ENCODE measurements at places on chromosomes 4 and X.
A peak's percentile ranks its signal among the peaks of the same experiment; 100 is the strongest.

- DNase-seq = no peak
Observed at GRCh38 chr4:80452768-80453167, 117.2 kb downstream of the CFAP299 start.

DNA sequence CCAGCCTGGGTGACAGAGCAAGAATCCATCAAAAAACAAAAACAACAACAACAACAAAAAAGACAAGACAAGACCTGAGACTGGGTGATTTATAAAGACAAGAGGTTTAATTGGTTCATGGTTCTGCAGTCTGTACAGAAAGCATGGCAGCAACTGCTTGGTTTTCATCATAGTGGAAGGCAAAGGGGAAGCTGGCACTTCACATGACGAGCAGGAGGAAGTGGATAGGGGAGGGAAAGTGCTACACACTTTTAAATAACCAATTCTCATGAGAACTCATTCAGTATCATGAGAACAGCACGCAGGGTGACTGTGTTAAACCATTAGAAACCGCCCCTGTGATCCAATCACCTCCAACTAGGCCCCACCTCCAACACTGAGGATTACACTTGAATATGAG is 28.4 kb upstream of the SLC10A7 start:
- no peak for DNase-seq

DNA sequence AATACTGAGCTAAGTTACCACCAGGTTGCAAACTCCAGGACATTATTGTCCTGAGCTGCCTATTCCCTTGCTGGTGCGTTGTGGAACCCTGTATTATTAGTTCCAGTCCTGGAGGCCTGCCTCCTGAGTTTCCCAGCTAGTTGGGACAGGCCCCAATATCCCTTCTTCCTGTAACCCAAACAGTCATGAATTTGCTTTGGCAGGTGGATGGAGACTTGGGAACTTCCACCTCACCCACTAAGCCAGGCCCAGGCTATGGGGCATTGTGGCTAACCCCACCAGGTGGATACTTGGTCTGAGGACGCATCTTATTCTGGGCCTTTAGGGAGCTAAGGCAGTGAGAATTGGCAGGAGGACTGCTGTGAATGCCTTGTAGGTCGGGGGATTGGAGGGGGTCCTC is 5.0 kb downstream of the RBM3 start:
- no peak for DNase-seq

DNA sequence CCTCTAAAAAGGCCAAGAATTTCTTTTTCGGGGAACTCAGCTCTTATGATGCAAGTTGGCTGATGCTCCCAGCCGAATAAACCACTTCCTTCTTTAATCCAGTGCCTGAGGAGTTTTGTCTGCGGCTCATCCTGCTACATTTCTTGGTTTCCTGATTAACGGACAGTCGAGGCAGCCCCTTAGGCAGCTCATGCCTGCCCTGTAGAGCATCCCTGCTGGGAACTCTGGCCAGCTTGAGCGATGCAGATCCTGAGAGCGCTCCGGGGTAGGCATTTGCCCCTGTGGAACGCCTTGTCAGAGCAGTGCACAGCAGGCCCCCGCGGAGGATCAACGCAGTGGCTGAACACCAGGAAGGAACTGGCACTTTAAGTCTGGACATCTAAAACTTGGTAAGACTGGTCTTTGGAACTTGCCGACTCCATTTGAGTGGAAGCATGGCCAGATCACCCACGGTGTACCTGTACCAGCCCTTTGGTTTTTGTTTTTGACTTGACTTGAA is 3.1 kb downstream of the CT45A10 start:
- no peak for DNase-seq

GRCh38 chr4:186770481-186771175 is 47.0 kb upstream of the FAT1 start:
- no peak for DNase-seq

DNA sequence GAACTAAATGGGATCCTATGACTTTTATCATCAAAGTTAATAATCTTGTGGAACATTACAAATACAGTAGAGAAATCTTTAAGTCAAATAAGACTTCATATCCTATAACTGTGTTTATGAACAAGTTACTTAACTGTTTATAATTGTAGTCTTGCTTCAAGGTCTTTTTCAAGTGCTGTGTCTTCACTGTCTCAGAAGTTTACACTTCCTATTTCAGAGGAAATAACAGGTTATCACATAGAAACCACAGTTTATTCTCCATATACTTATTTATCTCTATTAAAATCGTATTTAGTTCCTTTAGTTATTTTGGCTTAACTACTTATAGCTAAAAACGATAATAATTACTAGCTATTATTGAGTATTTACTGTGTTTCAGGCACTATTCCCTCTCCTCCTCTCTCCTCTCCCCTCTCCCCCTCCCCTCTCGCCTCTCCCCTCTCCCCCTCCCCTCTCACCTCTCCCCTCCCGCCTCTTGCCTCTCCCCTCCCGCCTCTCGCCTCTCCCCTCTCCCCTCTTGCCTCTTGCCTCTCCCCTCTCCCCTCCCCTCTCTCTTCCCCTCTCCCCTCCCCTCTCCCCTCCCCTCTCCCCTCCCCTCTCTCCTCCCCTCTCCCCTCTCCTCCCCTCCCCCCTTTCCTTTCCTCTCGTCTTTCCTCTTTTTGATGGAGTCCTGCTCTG is 63.7 kb downstream of the RBPJ start:
- no peak for DNase-seq

- peak; percentile 98 for DNase-seq
Observed at GRCh38 chrX:2707334-2707760, 16.3 kb downstream of the CD99 start.

DNA sequence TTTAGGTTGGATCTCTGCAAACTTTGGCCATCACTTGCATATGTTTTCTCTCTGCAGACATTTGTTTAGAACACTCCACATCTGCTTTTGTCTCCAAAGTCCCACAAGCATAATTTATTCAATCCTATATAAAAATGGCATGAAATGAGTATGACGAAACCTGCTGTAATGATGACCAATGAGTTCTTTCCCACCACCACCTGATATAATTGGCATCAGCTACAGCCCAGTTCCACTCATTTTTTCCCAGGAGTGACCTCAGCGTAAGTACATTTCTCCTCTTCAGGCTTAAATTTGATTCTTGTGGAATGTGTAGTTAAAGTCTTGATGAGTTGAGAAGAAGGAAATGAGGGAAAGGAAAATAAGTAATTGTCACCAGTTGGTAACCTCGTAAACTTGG is 205.1 kb downstream of the AWAT2 start:
- no peak for DNase-seq

DNA sequence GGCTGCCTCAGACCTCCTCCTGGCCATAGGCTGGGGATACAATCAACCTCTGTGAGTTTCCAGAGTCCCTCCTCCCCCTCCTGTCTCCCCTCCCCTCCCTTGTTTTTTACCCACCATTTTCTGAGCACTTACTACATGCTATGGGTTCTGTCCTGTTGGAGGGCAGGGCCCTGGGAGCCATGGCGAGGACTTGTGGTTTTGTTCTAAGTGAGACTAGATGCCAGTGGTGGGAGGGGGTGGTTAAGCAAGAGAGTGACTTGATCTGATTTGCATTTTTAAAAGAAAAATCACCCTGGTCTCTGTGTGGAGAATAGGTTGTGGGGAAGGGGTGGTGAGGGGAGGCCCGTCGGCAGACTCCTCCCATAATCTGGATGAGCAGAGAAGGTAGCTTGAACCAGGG is 39.5 kb downstream of the EFNB1 start:
- no peak for DNase-seq

DNA sequence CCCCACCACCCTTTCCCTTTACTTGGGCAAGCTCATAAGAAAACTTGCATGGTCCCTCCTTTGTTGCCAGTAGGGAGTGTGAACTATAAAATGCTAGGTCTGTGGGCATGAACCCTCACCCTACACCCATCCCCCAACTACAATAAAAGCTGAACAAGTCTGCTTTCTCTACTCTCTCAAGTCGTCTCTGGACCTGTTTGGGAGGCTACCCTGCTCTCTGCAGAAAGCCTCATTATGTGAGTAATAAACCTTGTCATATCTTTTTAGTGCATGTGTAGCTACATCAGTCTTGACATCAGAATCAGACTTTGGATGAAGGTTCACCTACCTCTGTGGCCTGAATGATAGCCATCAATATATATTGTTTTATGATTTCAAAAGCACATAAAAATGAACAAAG is 155.4 kb upstream of the FAM241A start:
- DNase-seq = no peak

DNA sequence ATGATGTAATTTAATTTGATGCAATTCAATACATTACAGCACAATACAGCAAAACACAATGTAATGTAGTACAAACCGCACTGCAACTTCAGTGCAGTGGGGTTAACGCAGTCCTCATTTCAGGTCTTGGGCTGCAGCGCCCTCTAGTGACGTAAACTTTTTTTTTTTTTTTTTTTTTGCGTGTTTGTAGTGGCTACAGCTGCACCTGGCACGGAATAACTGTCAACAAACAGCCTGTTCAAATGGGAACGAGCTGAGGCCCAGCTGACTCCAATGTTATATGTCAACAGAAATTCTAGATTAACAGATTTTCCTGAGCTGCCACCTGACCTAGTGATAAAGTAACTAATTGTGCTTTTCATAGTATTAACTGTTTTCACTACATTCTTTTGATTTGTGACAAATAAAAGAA is 33.5 kb upstream of the RASSF6 start:
- DNase-seq = peak; percentile 7

GRCh38 chrX:134543288-134543687 is 83.3 kb downstream of the HPRT1 start:
- no peak for DNase-seq

- DNase-seq = no peak
Observed at GRCh38 chrX:108516184-108516583, 76.5 kb downstream of the COL4A5 start.

DNA sequence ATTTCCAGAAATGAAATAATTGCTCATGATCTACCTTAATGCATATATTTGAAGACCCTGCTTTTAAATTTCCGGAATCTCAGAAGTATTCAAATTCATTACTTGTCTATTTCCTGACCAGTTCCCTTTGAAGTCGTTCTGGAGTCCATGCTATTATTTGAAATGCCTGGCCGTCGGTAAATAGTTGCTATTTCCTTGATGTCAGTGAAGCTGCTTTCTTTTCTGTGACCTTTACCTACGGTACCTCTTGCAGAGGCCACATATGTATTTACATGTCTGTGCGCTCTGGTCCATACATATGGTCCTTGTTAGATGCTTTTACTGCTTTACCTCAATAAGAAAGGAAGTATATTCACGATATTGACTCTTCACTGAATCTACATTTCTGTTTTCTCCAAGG is 199.7 kb downstream of the PAPSS1 start:
- DNase-seq = no peak

DNA sequence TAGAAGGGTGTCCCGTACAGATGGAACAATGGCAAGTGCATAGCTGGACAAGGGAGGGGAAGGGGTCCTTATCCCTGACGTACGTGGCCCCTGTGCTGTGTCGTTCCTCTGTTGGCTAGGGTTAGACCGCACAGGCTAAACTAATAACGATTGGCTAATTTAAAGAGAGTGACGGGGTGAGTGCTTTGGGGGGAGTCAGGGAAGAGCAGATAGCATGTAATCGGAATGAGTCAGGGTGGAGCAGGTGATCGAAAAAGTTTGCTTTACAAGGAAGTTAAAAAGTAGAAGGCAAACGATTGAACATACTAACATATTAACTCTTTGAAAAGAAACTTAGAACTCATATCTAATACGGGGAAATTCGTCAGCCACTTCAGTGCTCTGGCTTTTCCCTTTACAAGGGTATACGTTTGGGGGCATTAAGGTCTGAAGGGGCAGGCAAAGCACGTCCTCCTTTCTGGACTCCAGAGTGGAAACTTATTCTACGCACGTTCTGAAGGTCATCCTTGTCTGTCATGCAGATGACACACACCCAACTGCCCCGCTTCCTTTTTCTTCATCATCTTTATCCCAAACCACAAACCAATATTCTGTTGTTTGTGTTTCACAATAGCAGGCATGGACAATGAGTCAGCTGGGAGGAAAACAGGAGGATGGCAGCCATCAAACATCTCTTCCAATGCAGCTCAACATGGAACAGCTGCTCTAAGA is 10.2 kb upstream of the CRLF2 start:
- peak; percentile 70 for DNase-seq

DNA sequence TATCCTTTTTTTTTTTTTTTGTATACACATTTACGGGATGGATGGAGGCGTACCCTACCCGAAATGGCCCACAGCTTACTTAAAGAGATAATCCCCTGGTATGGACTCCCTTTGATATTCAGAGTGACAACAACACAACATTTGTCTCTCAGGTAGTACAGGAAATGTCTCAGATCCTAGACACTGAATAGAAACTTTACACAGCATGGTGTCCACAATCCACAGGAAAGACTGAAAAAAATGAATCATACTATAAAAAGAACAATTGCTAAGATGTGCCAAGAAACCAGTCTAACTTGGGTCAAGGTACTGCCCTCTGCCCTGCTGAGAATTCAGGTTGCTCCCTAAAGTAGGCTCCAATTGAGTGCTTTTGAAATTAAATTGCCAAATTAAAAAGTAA is 100.8 kb upstream of the LANCL3 start:
- no peak for DNase-seq

GRCh38 chr4:184383497-184384055 is 90.8 kb downstream of the IRF2 start:
- peak; percentile 78 for DNase-seq

DNA sequence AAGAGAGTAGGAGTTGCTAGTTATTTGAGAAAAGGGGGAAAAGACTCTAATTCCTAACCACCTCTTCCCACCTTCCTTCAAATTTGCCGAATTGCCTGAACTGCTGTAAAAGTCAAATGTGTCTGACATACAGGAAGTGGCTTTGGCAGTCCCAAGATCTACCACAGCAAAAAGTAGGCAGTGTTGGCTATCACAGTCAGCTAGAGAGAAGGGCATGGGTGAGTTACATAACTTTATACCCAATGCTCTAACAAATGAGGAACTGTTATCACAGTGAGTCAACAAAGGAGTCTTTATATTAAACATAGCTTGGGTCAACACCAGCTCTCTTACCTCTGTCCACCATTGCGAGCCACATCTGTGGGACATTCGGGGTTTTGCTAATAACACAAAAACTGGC is 2.4 kb upstream of the MBNL3 start:
- DNase-seq = peak; percentile 18

GRCh38 chr4:159266981-159267868 is 164.3 kb downstream of the RAPGEF2 start:
- DNase-seq = no peak

GRCh38 chrX:70426286-70427278 is 3.5 kb downstream of the GDPD2 start:
- no peak for DNase-seq
